Adrenal gland (tissue), 19 donors: ENCODE measurements at places on chromosomes 6 and 20.
A peak's percentile ranks its signal among the peaks of the same experiment; 100 is the strongest.

DNA sequence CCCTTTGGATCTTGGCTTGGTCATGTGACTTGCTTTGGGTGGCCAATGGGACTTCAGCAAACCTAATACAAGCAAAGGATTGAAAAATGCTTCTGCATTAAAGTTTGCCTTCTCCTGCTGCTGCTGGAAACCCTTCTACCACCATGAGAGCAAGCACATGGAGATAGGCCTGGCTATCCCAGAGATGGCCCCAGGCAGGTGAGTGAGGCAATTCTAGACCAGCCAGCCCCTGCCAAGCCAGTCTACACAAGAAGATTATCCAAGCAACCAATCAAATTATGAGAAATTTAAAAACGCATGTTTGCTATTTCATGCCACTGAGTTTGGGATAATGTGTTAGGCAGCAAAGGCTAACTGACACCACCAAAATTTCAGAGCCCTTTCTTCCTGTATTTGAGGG, 274.3 kb downstream of the TFAP2C start:
- DNase-seq, result no peak

DNA sequence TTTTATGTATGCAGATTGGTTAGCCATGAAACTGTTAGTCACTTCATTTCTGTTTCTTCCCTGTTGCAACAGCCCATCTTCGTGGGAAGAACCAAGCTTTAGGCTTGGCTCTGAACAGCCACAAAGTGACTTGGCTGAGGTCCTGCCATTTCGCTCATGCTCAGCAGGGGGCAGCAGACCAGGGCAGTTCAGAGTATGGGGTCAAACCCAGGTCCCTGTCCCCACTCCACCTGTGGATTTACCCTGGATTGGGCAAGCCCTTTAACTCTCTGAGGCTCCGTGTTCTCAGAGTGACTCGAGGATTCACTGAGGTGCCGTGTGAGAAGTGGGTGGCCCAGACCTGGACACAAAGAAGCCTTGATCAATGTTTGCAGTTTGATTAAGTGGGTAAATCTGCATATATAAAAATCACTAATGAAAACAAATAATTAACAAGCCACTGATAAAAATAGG, 19.8 kb upstream of the MAP1LC3A start:
- peak; percentile 49 for DNase-seq

DNA sequence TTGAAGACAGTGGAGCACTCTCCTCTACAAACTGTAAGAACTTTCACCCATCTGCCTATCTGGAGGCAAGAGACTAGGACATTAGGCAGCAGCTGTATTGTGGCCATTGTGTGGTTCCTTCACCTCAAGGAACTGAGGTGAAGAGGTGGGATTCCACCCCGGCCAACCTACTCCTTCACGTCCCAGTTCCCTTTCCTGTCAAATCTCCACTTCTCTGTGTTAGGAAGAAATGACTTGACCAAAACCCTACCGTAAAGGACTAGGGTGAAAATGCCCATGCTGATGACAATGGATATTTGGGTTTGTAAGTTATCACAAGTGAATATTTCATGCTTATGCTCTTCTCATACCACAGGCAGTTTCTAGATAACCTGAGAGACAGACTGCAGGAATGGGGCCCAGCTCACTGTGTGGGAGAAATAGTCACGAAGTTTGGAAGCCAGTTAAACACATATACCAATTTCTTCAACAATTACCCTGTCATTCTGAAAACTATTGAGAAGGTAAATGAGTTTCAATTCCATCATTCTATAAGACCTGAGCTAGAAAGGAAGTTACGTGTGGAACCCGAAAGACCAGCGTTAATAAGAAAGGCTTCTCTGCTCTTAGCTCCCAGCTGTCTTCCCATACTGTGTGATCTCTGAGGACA, 86.6 kb downstream of the ECT2L start:
- no peak for DNase-seq

DNA sequence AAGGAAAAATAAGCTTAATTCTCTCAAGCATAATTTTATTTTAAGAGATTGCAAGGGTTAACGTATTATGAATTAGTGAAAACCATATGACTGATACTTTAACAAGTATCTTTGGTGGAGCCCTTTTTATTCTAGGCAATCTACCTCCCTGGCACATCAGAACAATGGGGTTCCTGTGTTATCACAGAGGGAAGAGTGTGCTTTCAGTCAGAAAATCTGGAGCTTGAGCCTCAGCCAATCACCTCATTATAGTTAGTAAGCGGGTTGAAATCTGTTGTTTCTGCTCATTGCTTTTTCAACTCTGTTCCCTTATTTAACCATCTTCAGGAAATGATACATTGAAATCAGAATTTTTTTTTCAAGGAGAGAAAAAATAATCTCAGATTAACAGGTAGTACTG, 391 bp downstream of the ADGRF1 start:
- no peak for DNase-seq

DNA sequence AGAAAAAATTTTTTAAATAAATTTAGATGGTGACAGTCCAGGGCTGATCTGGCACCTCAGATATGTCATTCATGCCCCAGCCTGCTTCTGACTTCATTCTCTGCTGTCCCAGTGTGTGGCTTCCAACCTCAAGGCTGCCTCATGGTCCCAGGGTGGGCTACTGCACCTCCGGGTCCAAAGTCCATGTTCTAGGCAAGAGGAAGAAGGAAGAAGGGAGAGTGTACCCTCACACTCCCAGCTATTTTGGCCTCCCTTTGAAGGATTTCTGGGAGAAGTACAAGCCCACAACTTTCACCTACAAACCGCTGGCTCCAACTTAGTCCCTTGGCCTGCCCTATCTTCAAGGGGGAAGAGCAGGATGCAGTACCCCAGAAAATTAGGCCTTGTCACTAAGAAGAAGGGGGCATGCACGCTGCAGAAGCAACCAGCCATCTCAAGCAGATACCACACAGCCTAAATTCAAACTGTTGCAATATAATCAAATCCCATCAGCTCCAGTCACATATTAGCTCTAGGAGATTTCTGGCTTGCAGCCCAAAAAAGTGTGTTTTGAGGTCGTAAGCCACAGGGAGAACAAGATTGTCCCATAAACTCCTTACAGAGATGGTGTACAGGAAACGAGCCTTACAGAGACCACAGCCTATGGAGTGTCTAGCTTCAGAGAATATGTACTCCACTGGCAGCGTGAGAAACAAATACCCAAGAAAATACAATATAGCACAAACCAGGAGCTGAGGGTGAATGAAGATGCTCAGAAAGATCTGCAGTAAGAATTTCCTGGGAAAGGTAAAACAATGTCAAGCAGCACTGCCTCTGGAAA, 906 bp upstream of the BTN3A2 start:
- DNase-seq, result no peak
